ENCODE measurements at places on chromosomes 13 and 19.
A peak's percentile ranks its signal among the peaks of the same experiment; 100 is the strongest.

DNA sequence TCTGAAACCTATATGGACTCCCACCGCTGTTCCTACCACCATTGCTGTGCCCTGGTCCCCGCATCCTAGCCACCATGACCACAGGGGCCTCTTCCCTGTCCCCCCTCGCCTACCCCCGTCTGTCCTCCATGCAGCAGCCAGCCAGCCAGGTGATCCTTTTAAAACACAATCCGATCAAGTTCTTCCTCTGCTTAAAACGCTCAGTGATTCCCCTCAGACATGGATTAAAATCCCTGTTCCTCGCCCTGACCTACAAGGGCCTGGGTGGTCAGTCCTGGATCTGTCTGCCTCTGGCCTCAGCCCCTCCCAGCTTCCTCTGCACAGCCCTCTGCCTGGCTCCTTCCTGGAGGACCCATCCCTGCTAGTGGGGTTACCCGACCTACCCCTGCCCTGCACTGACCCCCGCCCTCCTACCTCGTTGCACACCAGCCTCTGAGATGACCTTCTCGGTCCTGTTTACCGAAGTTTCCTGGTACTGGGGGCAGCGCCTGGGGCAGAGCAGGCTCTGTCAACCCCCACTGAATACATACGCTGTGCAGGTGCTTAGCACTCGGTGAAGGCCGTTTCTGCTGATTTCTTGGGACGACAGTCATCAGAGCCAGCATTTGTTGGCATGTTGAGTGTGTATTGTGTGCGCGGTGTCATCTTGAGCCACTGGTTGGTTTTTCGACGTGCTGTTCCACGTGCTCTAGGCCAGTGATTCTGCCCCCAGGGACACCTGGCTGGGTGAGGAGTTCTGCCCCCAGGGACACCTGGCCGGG, 14.7 kb upstream of the LENG8 start:
- no peak for DNase-seq

- no peak for DNase-seq
Measured at GRCh38 chr13:96996107-96996506, 1.8 kb upstream of the OXGR1 start.

DNA sequence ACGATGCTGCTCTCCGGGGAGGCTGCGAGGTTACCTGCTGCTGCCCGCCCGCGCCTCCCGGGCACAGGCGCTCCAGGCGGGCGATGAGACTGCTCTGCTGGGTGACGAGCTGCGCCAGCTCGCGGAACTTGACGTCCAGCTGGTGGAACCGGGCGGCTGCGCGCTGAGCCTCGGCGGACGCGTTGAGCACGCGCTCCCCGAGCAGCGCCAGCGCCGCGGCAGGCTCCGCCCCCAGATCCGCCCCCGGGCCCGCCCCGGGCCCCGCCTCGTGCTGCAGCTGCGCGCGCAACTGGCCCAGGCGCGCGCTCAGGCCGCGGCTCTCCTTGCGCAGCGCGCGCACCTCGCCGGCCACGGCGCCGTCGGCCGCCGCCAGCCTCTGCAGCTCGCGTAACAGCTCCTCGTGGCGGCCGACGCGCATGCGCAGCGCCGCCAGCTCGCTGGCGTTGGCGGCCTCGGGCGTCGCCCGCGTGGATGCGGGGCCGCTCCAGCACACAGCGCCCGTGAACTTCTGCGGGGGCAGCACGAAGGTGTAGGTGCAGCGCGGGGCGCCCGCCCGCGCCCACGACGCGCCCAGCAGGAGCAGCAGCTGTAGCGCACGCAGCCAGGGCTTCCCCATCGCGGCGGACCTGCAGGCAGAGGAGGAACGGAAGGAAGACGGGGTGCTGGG, 6.4 kb downstream of the ANGPTL6 start:
- DNase-seq, result peak; percentile 82

DNA sequence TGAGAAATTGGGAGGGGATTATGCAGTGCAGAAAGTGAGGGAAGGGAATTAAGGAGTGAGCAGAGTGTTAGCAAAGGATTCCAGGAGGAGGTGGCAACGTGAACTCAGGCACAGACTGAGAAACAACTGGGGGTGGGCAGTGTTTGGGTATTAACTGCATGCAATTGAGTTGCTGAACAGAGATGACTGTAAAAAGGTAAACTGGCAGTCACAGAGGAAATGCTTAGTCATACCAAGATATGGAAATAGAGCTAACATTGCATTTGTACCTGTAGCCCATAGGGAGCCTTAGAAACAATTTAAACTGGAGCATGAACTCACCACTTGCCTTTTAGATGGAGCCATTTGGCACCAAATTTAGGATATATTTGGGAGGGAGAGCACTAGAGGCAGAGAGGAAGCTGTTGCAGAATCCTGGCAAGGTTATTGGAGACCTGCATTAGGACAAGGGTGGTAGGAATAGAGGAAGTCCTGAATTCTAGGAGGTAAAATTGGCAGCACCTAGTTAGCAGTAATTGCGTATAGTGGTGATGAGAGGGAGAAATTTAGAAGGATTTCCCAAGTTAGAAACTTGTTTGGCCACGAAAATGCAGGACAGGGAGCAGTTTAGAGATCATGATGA, 100.6 kb upstream of the FRY start:
- DNase-seq, result no peak

GRCh38 chr13:112616586-112617362, 28.8 kb upstream of the TUBGCP3 start:
- no peak for DNase-seq
